ENCODE measurements at places on chromosomes 2 and 18.

DNA sequence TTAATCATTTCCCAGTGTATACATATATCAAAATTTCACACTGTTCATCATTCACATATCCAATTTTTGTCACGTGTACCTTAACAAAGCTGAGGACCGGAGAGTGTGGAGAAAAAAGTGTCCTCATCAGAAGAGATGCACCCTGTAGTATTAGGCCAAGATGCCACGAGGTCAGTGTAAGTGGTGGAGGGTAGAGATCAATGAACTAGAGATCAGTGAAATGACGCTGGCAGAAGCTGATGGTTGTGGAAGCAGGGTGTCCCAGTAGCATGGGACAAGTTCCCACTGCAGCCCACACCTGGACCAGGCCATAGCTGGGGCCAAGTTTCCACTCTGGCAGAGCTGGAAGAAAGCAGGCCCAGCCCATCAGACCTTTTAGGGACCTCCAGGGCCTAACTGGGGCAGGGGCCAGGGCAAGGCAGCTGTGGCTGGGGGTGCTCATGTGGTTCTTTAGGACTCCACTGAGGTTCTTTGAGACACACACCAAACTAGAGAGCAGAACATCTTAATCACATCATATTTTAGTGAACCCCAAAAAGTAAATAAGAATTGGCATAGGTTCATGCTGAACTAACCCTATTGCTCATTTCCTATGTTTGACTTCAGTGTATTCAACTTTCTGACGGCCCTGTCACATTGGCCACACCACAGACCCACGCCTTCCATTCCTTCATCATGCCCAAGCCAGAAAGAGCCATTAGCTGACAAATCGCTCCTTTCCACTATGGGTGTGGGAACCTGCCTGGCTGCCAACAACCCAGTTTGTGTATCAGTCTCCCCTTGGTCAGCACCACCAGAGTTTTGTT is 21.6 kb upstream of the GPR55 start:
- DNase-seq = no peak

GRCh38 chr2:1793001-1793867 is 48.9 kb upstream of the PXDN start:
- no peak for DNase-seq

DNA sequence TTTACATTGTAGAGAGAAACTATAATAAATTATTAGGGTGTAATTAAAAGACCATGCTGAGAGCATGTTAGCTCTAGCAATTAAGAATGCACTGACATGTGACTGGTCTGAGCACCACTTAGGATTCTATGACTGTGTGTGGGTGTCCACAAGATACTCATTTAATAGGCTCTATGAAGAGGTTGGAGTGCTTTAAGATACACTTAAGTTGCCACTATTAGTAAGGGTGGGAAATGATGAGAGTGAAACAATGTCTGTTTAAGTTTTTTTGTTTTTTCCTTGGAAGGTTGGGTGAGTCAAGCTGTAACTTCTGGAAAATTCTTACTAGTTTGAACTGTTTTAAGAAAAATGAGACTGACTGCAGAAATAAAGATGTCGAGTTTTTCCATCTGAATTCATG is 1.8 kb upstream of the FAP start:
- DNase-seq = no peak

- no peak for DNase-seq
These were observed 911.8 kb downstream of the CPS1 start for GRCh38 chr2:211468217-211468616.

DNA sequence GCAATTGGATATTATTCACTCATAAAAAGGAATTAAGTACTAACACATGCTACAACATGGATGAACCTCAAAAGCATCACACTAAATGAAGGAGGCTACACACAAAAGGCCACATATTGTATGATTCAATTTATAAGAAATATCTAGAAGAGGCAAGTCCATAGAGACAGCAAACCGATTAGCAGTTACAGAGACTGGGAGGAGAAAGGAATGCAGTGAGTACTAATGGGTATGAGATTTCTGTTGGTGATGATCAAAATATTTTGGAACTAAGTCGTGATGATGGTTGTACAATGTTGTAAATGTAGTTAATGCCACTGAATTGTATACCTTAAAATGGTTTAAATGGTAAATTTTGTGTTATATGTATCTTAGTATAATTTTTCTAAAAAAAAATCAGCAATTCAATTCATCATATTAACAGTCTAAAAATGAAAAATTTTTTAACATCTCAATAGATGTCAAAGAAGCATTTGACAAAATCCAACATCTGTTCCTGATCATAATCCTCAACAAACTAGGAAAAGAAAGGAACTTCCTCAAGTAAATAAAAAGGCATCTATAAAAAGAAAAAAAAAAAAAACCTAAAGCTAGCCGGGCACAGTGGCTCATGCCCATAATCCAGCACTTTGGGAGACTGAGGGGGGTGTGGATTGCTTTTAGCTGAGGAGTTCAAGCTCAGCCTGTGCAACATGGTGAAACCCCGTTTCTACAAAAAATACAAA is 98.1 kb downstream of the TGIF1 start:
- DNase-seq = no peak

GRCh38 chr2:234126146-234126470 is 75.6 kb downstream of the SPP2 start:
- no peak for DNase-seq

- no peak for DNase-seq
These were observed 1.9 kb downstream of the ZDBF2 start for GRCh38 chr2:206276169-206276942.

GRCh38 chr2:84537251-84537650 is 21.0 kb downstream of the DNAH6 start:
- no peak for DNase-seq

- peak; percentile 15 for DNase-seq
These were observed 150.8 kb downstream of the PXDN start for GRCh38 chr2:1593371-1594122.

DNA sequence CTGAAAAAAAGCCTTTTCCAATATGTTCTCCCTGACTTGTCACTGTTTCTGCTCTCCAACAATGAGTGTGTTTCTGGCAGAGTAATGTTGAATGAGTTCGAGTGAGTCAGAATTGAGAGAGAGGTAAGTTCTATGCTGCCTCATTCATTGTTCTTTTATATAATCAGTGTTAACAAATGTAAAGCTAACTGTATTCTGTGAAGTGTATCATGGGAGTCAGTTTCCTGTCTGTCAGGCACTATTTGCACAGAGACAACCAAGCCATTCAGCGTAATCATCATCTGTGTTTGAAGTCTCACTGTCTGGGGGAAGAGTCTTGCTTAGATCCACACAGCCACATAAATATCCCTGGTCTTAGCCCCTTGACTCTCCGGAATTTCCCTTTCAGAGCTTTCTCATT is 22.0 kb upstream of the UPP2 start:
- DNase-seq = peak; percentile 6

GRCh38 chr2:169694894-169695260 is 608 bp downstream of the PHOSPHO2 start:
- DNase-seq = no peak

DNA sequence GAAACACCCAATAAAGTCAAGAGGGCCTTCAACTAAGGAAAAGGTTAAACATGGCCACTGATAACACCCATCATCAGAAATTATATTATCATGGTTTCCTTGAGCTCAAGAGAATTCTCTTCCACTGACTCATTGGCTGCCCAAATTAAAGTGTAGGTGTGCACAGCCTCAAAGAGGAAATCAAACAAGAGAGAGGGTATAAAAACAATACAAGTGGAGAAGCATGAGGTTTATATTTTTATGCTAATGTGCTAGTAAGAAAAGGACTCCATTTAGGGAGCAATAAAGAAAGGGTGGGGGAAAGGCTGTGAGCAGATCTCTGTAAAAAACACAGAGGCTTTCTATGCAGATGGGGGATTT is 168.8 kb upstream of the VRK2 start:
- DNase-seq = no peak

DNA sequence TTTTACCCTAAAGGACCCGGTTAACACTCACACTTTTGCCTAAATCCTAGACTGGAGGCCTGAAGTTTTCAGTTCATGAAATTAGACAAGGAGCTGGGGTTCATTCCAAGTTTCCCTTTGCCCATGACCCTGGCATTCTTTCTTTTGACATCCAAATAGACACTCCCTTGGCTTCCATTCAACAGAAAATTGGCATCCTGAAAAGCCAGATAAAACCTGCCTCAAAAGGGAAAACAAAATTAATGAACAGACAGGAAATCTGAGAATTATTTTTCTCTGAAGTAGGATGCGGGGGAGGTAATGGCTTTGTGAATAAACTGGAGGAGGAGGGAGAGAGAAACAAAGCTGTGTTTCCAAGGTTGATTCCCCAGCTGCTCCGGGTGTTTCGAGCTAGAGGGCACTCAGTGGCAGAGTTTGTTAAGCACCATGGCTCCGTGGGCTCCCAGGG is 41.0 kb downstream of the SPP2 start:
- DNase-seq = no peak

GRCh38 chr2:159030674-159031380 is 62.4 kb downstream of the TANC1 start:
- peak; percentile 47 for DNase-seq

DNA sequence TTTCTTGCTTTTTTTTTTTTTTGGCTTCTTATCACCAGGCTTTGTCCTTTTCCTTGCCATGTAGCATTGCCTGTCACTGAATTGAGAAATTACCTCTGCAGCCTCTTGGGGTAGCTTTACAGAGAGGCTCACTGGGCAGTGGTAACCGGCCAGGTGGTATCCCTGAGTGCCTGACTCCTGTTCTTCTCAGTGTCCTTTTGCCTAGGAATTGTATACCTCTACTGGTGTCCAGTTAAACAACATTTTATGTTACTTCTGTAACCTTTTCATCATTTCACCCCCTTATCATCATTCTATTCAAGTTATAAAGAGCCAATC is 523.9 kb downstream of the BCL11A start:
- DNase-seq = no peak
